Sciatic nerve (tissue), 2 donors: ENCODE measurements at places on chromosomes 6 and 20. TPM values are rescaled to one million over a fixed set of nuclear protein-coding genes. Genes with fewer than 3 reads are reported as not detected.
A peak's percentile ranks its signal among the peaks of the same experiment; 100 is the strongest.

Gene FAM162B
- total RNA-seq: 8.9 TPM

Gene RBBP8NL
- total RNA-seq: not detected

Gene ULBP1
- not detected for total RNA-seq

Gene VPS16
- total RNA-seq: 40.0 TPM

Gene TINAG
- total RNA-seq: 0.31 TPM

Gene FGD2
- total RNA-seq: 19.7 TPM

Gene THBD
- 25.3 TPM for total RNA-seq

Gene NKAIN4
- total RNA-seq: 3.0 TPM

Gene TPX2
- 0.71 TPM for total RNA-seq

Gene IL17A
- not detected for total RNA-seq

Gene SLC4A11
- 0.89 TPM for total RNA-seq

Gene MEP1A
- not detected for total RNA-seq

Gene VAPB
- 51.1 TPM for total RNA-seq

Gene CRIP3
- total RNA-seq: 3.8 TPM

Gene TRAPPC3L
- 0.22 TPM for total RNA-seq

DNA sequence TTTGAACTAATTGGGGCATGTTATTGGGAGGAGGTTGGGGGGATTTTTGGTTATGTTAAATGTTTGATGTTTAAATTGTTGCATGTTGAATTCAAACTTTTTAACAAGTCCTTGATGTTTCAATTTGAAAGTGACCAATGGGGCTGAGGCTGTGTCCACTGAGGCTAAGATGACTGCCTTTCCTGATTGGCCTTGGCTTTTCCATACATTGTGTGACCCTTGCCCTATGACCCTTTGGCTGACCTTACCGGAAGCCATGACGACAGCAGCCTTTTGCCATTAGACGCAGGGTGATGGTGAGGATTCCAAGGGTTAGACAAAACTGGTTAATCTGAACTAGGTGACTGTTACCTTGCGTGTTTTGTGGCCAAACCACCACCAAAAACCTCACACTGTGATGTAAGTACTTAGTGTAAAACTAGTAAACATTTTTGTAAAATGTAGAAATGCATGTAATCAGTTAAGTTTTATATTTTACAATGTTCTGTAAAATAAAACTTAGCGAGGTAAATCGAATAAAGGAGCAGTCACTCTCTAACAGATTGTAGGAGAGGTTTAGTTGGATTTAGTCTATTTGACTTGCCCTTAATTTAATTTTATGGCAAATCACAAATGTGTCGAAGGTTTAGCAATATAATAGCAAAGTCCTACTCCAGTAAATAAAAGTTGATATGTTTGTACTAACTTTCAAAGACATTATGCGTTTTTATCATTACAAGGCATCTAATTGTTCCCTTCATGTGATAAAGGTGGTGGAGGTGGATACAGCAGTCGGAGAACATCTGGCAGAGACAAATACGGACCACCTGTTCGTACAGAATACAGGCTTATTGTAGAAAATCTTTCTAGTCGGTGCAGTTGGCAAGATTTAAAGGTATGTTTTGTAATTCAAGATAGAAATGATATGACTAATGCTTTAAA lies 1.6 kb downstream of the SRSF6 start:
- peak; percentile 64 for DNase-seq

DNA sequence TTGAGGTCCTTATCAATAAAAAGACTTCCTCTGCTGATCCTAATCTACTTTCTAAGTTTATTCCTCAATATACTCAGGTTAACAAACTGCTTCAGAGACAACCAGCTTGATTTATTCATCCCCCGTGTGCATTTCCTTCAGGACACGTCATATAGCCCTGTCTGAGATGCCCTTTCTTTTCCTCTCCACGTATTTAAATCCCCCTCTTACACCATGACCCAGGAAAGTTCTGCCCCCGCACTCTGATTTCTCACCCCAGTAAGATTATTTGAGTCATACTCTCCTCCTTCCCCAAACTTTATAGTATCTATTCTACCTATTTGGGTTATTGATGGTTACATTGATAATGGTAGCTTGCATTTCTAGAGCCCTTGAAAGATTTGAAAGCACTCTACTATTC lies 9.8 kb upstream of the CGA start:
- no peak for DNase-seq

GRCh38 chr20:3168829-3169590 lies 4.3 kb downstream of the LZTS3 start:
- DNase-seq: no peak

GRCh38 chr6:29999416-29999815 lies 57.1 kb downstream of the HLA-A start:
- no peak for DNase-seq

DNA sequence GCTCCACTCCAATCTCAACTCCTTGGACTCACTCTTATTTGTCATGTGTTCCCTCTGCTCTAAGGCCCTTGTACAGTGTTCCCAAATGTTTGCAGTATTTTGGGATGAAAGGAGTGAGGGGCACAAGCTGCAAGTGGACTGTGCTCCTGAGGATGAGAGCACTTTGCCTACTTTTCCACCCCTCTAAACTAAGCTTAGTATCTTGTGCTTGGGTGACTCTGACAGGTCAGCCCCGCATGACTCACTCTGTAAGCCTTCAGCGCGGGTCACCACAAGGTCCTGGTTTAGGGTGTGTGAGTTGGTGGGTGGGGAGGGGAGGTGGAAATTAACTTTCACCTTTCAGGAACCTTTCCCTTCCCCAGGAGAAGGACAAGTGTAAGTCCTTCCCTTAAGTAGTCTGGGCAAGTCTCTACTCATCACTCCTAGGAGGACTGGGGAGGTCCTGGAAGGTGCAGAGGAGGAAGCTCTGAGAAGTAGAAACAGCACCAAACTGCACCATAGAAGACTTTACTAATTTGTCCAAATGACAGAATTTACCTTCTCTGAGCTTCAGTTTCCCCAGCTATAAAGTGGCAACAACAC lies 68.8 kb upstream of the EPB41L1 start:
- no peak for DNase-seq

- peak; percentile 66 for DNase-seq
These were observed 52.6 kb upstream of the SMIM29 start for GRCh38 chr6:34301408-34301807.

- DNase-seq: no peak
These were observed 26.0 kb downstream of the PRPF6 start for GRCh38 chr20:64006902-64007301.

GRCh38 chr6:169795196-169795595 lies 43.8 kb downstream of the ERMARD start:
- no peak for DNase-seq

DNA sequence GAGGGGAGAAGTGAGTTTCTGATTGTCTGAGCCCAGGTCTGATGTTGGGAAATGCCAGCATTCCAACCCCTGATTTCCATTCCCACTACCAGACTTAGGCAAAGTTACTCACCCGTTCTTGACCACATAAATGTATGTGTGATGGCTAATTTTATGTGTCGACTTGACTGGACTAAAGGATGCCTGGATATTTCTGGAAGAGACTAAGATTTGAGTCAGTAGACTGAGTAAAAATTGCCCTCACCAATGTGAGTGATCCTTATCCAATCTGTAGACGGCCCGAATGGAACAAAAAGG lies 95.8 kb upstream of the TAB2 start:
- DNase-seq: no peak

- peak; percentile 51 for DNase-seq
These were observed 21.1 kb downstream of the RAET1L start for GRCh38 chr6:150004101-150004782.

- no peak for DNase-seq
These were observed 17.3 kb downstream of the SLC22A1 start for GRCh38 chr6:160138839-160139419.

GRCh38 chr20:51563486-51564332 lies 21.2 kb upstream of the NFATC2 start:
- DNase-seq: peak; percentile 76

GRCh38 chr6:137722749-137723272 lies 144.2 kb upstream of the TNFAIP3 start:
- no peak for DNase-seq

GRCh38 chr6:100179576-100179975 lies 185.6 kb upstream of the MCHR2 start:
- no peak for DNase-seq

- no peak for DNase-seq
These were observed 251.6 kb upstream of the SOX4 start for GRCh38 chr6:21341910-21342309.

- no peak for DNase-seq
These were observed 132.5 kb downstream of the PREX1 start for GRCh38 chr20:48695255-48695654.

DNA sequence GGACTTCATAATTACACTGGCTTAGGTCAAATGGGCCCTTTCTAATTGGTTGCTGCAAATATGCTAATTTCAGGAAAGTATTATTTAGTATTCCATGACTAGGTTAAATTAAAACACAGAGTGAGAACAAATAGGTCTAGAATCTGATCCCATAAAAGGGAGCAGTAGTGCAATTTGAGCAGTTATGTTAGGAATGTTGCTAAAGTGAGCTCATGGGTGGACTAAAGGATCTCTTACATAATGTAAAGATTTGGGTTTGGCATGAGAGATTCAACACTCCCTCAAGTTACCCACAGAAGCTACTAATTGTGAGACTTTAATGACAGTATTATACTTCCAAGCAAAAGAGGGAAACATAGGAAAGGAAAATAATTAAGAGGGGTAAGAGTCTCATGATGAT lies 109.1 kb downstream of the C6orf58 start:
- DNase-seq: no peak

- DNase-seq: no peak
These were observed 32.9 kb upstream of the UTRN start for GRCh38 chr6:144252259-144252658.

DNA sequence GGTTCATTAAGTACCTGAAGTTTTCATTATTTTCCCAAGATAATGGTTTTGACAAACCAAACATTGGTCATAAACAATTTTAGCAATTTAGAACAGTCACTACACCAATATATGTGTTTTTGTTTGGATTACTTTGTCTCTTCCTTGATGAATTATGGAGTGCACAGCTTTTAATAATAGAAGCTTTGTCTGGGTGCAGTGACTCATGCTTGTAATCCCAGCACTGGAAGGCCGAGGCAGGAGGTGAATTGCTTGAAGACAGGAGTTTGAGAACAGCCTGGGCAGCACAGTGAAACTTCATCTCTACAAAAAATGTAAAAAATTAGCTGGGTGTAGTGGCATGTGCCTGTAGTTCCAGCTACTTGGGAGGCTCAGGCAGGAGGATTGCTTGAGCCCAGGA lies 89.4 kb upstream of the ANKEF1 start:
- DNase-seq: no peak

DNA sequence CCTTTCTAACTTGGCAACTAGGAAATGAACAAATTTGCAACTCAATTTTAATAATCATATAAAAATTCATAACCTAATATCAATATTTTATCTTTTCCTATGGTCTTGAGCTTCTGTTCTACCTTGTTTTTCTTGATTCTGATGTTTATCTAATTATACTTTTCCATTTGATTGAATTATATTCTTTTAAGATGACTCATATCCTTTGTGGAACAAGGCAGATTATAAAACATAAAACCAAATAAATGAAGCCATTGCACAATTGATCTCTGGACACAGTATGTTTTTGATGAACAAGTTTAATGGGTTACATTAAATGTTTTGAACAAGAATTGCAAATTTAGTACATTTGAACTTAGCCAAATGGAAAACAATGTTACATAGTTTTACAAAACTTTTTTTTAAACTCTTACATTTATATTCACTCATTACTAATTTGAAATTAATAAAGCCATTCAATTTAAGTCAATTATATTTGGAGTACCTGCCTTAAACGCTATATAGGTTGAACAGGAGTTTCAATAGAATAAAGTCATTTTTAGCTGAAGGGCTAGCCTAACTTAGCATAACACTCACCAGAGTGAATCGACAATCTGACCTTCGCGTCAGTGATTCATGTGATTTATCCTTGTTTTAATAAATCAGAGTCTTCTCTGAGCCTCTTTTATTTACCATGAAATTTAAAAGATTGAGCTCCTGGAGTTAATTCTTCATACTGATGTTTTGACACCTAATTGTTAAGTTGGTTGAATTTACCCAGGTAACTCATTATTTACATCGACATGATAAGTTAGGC lies 3.8 kb downstream of the NCOA7 start:
- DNase-seq: no peak

DNA sequence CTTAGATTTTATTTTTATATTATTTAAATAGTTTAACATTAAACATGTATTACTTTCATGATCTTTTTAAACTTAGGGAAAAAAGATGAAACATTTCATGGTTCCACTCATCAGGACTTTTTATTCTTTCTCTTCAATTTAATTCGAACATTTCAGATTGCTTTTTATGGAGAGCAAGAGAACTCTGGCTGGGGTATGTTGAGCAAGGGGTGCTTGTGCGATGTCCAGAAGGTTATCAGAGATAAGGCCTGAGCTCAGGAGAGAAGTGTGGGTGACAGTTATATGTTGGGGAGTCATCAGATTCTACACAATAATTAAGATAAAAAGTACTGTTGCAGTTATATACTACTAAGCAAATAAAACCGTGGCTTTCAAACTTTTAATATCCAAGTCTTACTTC lies 37.5 kb downstream of the FKBP5 start:
- no peak for DNase-seq
